H54 (cell line): ENCODE measurements at places on chromosomes 5 and 9.
A peak's percentile ranks its signal among the peaks of the same experiment; 100 is the strongest.

- peak; percentile 17 for DNase-seq
Observed at GRCh38 chr9:128683340-128684064, 5.5 kb upstream of the SET start.

GRCh38 chr5:170537451-170538095 lies 33.8 kb downstream of the KCNIP1 start:
- no peak for DNase-seq

DNA sequence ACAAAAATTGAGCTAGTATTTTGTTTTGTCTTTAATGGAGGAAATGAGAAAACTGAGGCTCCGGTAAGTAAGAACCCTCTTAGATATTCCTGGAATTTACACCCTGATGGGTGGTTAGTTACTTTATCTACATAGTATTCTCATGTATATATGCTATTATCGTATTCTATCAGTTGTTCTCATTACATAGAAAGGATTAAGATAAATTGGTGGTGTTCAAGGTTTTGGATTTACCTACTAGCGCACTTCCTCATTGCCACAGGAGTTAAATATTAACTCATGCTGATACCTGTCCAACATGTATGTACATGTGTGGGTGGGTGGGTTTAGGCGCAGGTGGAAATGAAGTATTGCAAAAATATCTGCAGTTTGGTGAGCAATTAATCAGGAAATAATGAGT lies 61.1 kb upstream of the IFNE start:
- DNase-seq = no peak

DNA sequence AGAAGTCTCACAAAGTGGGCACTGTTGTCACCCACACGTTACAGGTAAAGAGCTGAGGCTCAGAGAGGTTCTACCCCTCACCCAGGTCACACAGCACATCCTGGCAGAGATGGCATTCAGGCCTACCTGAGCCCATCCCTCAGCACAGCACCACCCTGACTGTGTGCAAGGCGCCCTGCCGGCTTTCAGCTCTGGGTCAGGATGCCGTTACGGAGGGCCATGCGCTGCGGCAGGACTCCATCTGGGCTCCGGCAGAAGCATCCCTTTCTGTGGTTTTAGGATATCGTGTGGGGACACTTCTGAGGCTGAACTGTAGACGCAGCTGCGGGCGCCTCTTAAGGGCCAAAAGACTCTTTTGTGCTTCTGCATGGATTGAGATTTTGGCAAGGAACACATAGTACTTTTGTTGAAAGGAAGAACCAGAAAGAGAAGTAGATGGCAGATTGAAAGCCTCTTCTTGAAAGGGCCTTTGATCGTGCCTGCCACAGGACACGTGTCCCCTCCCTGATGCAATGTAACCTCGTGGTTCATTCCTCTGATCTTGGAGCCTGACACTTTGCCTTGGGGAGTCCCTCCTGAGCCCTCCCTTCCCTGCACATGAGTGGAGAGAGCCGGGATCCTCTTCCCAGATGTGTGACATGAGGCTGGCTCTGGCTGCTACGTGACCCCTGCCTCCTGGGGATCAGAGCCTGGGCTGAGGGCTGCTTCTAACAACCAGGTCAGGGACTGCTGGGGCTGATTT lies 31.3 kb downstream of the USP20 start:
- DNase-seq = no peak

DNA sequence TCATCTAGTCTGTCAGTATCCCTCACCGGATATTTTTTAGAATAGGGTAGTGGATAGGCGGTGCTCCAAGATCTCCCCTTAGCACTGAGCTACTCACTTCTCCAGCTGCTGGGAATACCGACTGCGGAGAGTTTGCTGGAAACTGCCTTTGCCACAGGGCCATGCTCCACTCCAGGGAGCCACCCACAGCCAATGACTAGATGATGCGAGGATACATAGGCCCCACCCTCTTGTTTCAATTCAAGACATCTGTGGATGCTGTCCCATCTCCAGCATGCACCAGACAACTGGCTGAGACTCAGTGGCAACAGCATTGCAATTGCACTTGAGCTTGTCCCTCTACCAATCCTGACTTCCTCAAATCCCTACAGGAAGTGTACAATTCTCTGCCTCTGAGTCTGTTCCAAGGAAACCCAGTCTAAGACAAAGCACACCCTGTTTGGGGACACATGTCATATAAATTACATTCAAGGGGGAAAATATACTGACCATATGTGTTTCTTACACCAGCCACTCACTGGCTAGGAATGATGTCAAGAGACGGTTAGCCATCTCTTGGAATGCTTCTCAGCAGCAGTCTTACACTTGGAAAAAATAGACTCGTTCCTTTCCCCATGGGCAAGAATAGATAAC lies 312.6 kb upstream of the KIF2A start:
- no peak for DNase-seq

DNA sequence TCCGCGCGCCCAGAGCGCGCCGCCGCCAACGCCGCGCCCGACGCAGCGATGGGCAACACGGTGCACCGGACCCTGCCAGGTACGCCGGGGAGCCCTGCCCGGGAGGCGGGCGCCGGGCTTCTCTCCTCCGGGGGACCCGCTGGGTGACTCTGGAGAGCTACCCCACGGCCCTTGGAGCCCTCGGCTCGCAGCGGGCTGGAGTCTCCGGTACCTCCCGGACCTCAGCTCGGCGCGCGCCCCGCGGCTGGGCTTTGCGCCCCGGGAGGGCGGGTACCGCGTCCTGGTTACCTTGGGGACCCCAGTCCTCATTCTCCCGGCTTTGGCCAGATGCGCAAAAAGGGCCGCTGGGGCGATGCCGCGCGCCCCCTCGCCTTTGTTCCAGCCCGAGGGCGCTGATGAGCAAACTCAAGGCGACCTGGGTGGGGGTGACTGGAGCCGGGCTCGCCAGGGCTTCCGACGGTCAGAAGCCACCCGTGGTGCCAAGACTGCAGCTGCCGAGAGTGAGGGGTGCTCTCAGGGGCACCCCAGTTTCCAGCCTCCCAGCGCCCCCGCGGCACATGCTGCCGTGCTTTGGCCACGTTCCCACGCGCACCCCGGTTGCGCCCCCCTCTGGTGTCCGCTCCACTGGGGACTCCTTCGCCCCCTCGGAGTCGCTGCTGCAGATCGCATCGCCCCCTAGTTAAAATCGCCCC lies 442 bp downstream of the NEURL1B start:
- peak; percentile 61 for DNase-seq

DNA sequence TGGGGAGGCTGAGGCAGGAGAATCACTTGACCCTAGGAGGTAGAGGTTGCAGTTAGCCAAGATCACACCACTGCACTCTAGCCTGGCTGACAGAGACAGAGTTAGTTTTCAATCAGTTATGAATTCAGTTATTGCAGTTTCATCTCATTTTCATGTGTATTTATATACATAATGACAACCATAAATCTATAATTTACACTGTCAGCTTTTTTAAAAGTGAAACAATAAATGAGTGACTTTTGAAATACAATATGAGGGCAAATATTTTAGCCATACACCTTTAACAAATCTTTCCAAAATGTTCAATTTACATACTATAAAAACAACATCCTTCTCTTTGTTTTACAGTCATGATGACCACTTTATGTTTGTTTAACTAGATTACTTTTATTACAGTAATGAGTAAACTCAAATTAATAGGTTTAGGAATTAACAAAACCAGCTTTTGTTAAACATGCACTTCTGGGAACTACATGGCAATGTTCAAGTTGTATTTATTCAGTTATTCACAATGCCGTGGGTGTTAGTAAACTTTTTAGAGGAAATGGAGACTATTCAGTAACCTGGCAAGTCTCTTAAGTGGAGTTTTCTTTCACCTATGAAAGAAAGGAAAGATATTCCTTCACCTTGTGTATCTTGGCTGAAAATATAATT lies 12.7 kb downstream of the TYRP1 start:
- no peak for DNase-seq

DNA sequence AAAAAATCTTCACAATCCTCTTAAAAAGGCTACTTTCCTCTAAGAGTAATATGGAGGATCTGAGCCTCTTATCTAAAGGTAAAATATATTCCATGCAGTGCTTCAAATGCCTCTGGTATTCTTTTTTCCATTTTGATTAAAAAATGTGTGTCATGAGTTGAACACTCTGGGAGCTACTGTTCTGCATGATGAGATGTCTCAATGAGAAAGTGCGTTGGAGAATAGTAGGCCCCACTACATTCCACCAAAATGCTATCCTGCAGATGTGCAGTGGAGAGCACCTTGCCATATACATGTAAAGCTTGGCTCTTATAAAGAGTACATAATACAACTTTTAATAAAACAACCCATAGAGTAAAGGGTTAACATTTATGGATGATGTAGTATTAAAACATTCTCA lies 26.3 kb downstream of the ALDH1A1 start:
- no peak for DNase-seq

DNA sequence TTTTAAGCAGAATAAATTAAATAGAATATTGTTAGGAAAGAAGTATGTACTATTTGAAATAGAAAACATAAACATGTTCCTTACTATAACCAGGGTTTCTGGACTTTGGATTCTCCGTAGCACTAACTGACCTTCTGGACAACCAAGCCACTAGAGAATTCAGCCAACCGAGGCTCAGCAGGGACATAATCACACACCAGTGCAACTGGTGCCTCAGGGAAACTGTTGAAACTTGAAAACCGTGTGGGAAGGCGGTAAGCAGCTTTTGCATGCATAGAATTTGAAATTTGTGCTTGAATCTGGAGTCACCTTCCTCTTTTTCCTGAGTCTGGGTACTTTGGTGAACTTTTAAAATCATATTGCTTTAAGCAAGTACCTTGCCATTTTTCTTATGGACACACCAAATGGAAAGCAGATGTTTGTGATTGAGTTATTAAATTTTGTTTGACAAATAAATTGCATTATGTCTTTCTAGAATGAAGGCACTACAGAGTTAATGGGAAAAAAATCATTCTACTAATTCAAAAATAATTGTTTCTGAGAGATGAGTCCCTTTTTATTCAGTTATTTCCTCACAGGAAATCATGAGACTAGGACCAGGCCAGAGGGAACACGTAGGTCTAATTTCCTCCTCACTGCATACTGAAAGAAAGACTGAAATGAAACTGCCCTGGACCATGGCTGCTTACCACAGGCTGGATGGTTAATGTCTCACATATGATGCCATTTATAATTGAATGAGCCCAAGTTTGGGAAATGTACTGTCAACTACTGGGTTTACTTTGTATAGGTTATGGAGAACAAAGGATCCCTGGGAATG lies 20.6 kb upstream of the SCAMP1 start:
- no peak for DNase-seq

GRCh38 chr9:108468364-108468763 lies 387.4 kb downstream of the ACTL7B start:
- peak; percentile 21 for DNase-seq

DNA sequence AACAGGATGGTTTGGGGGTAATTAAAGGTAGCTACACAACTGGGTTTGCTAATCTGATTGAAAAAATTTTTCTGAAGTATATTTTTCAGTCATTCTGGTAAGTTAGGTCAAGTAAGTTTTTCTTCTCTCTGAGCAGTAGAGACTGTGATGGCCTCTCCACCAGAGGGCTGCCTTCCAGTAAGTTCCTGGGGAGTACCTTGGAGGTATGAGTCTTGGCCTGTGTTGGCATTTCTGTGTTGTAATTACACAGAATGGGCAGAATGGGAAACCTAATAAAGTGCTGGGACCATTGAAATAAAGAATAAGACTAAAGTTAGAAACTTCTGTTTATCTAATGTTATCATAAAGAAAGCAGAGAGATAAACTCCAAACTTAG lies 430.8 kb downstream of the ARHGEF28 start:
- no peak for DNase-seq

DNA sequence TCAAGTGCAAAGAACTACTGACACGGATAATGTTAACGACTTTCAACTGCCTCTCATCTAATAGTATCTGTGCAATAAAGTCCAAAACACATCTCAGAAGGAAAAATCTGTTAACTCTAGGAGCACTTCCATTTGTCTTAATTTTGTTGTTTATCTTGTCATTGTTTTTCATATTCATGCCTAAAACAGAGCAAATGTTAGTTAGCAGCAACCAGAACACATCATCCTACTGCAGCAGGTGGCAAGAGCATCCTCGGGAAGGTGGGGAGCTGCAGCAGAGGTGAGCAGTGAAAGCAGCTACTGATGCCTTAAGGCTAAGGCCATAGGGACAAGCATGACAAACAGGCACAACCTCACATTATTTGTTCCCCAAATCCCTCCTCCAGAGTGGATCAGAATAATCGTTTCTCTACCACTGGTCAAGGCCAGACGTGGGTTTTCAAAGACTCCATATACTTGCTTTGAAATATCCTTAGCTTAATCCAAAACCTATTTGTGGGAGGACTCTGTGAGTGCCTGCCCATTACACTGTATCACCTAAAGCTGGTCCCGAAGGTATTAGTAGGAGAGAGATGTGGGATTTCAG lies 1.0 kb downstream of the HMGCS1 start:
- DNase-seq = no peak

GRCh38 chr9:108245901-108246300 lies 609.9 kb downstream of the ACTL7B start:
- no peak for DNase-seq

- DNase-seq = peak; percentile 82
Observed at GRCh38 chr9:132857616-132858342, 20.3 kb downstream of the AK8 start.

GRCh38 chr5:6822556-6823343 lies 109.5 kb downstream of the TENT4A start:
- no peak for DNase-seq

DNA sequence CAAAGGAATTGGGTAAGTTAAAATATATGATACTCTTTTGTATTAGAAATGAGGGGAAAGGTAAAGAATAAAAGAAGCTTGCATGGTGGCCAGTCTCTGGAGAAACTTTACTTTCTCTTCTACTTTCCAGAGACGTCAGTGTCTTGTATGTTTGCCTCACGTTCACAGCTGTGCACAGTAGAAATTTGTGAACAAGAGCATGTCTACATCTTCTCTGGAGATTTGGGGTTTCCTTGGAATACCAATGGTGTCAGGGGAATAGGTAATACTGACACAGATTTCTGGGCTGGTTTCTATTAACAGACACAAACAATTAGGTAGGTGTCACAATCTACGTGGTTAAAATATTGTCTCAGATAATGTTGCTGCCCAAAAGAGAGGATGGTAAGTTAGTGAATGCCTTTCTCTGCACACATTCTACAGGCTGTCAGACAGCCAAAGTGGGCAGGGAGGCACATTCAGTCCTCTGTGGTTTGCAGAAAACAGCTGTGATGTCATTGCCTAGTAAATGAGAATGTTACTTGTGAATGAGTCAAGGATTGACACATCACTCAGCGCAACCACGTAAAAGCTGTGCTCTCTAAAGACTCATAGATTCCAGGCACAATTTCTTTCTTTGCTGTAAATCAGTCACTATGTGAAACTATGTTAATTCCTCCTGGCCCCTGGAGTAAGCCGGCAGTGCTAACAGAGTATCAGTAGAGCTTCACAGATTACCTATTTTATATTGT lies 397.1 kb downstream of the MAN2A1 start:
- no peak for DNase-seq

DNA sequence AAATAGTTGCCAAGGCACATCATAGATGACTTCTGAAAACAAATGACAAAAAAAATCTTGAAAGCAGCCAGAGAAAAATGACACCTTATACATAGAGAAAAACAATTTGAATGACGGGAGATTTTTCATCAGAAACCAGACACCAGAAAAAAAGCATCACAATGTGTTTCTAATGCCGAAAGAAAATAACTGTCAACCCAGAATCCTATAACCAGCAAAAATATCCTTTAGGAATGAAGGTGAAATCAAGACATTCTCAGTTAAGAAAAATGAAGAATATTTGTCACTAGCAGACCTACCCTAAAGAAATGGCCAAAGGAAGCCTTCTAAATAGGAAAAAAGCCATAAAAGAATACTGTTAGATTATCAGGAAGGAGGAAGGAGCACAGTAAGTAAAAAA lies 54.0 kb downstream of the SPTLC1 start:
- no peak for DNase-seq

- no peak for DNase-seq
Observed at GRCh38 chr5:3893527-3893926, 297.9 kb downstream of the IRX1 start.

GRCh38 chr9:129571298-129572051 lies 49.4 kb downstream of the C9orf50 start:
- no peak for DNase-seq
